ENCODE measurements at places on chromosomes 12 and 14.

DNA sequence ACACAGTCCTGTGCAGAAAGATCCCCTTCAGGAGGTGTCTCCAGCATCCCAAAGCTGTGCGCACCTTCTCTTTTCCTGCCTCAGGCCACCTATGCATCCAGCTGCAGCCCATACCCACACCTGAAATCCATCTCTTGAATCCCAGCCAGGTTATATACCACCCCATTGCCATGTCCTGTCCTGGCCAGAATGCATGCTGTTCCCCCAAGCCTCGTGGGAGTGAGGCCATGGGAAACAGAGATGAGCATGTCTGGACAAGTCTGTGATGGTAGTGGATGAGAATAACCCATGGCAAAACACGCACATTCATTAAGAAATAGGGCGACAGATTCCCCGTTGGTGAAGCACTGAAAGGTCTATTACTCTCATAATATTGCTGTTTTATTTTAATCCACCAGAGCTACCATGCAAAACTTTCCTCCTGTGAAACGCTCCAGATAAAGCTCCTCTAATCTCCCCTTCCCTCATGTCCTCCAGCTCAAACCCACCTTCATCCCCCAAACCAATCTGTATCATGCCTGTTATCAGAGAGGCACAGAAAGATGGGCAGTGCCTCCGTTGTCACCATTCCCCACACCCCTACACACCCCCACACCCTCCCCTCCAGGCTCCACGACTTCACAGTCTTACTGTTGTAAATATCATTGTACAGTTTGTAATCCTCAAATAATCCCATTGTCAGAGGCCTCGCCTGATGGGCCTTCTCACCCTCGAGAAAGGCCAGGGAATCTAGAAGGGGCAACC, 97.5 kb upstream of the FKBP4 start:
- no peak for DNase-seq

GRCh38 chr12:52655720-52656124, 3.7 kb upstream of the KRT2 start:
- no peak for DNase-seq

GRCh38 chr14:72906879-72907278, 13.0 kb upstream of the DPF3 start:
- DNase-seq = no peak

DNA sequence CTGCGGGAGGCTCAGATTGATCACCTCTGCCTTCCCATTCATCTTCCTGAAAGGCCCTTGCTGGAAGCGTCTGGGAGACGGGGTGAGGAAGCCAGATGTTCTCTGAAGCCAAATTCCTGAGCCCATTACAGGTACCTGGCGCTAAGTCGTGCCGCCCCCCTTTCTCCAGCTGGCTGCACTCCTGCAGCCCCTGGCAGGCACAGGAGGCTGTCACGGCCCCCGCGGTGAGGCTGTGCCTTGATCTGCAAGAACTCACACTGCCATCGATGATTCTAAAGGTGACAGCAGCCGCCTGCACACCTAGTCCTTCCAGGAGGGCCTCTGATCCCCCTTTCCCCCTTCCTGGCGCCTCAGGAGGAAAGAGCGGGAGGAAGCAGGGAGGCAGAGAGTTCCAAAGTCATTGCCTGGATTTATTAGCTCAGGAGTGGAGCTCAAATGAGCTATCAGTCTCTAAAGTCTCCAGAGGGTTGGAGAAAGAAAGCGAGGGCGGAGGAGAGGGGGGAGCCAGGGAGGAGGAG, 106.9 kb downstream of the RFLNA start:
- DNase-seq = no peak

GRCh38 chr12:10749700-10750384, 26.7 kb upstream of the YBX3 start:
- peak; percentile 42 for DNase-seq

DNA sequence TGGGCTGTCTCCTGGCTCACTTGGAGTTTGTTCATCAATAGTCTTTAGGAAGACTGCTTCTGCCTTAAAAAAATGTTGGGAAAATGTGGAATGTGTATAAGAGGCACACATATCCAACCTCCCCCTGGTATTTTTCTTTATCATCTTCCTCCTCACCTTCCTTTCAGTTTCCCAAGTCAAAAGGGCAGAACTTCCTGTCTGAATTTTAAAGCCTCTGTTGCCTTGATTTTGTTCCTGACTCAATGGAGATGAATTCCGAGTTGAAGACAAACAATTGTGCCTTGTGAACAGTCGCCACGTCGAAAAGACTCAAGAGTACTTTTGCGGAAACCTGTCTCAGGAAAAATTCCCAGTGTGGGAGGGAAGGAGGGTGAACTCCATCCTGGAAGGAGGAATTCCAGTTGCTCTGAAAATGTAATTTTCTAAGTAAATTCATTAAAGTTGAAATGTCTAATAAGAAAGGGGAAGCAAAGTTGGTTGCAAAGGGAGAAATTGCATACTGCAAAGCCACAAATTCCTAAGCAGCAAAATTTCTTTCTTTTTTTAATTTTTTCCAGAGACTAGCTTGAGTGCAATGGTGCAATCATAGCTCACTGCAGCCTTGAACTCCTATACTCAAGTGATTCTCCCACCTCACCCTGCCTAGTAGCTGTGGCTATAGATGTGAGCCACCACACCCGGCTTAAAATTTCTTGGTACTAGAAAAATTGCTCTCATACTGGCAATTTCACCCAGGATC, 50.2 kb upstream of the ELK3 start:
- no peak for DNase-seq

- no peak for DNase-seq
Measured at GRCh38 chr12:45234139-45234865, 18.4 kb downstream of the ANO6 start.

DNA sequence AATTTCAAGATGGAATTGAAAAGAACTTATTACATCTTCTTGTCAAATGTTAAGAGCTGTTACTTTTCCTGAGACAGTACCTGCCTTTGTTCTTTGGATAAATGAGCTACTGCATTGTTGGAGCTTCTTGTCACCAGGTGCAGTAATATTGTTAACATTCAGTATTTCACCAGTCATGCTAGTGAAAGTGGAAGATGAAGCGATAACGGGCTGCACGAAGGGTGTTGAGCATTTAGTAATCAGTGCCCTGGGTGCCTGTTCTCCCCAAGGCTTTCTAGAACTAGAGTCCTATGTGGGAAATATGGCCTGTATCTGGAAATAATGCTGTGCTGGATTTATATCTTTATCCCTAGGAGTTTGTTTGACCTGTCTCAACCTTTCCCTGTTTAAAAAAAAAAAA, 83.2 kb downstream of the PPP2R5C start:
- DNase-seq = no peak

GRCh38 chr12:49793620-49794019, 34.6 kb downstream of the NCKAP5L start:
- no peak for DNase-seq

- DNase-seq = peak; percentile 88
Measured at GRCh38 chr12:4269279-4269991, 4.1 kb upstream of the CCND2 start.

- no peak for DNase-seq
Measured at GRCh38 chr14:61183196-61183885, 97.8 kb downstream of the TMEM30B start.

GRCh38 chr12:31899109-31899508, 60.1 kb upstream of the RESF1 start:
- no peak for DNase-seq

DNA sequence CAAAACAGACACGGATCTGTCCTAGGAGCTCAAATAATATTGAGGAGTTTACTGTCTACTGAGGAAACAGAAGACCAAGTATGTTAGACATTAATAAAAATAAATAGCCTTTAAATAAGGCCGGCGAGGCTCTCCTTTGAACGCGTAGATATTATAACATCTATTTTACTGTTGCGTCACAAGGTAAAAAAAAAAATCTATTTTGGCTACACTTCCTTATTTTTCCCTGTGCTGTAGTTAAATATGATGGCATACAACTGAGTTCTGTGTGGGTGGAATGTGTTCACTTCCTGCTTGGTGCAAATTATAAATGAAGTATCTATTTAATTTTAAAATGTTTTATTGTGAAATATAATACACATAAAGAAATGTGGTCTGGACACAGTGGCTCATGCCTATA, 17.2 kb upstream of the RAD52 start:
- no peak for DNase-seq

DNA sequence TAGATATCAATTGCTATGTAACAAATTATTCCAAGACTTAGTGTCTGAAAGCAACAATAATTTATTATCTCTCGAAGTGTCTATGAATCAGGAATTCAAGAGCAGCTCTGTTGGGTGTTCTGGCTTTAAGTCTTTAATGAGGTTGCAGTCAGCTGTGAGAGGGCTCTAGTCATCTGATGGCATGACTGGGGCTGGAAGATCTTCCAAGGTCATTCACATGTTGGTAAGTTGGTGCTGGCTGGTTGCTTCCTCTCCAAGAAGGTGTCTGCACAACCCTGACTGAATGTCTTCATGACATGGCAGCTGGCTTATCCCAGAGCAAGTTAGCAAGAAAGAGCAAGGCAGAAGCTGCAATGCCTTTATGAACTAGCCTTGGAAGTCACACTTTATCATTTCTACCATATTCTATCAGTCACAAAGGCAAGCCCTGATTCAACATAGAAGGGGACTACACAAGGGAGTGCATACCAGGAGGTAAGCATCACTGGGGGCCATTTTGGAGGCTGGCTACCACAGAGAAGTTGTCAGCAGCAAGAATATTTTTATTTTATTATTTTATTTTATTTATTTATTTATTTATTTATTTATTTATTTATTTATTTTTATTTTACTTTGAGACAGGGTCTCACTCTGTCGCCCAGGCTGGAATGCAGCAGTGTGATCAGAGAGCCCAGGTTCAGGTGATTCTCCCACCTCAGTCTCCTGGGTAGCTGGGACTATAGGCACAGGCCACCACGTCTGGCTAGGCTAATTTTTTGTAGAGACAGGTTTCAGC, 7.6 kb upstream of the SLC38A2 start:
- no peak for DNase-seq

DNA sequence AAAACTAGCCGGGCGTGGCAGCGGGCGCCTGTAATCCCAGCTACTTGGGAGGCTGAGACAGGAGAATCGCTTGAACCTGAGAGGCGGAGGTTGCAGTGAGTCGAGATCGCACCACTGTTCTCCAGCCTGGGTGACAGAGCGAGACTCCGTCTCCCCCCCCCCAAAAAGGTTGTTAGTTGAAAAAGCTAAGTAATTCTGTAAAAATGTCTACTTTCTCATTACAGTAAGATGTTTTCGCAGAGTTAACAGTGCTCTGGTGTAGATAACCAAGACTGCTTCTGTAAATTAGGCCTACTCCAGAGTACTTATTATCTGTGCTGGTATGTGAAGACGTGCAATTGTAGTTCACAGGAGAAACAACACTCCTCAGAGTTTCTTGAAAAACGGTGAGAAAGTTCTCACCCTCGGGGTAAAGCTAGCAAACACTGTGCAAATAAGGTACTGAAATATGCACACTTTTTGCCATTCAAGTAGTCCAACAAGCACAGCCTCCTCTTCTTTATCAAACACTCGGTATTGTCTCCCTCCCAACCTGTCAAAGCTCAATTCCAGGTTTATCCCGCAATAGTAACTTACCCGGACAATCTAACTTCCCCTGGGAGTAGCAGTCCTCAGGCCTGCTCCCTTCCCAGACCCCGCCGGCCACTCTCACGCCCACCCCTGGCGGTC, 974 bp downstream of the BTBD7 start:
- DNase-seq = no peak

DNA sequence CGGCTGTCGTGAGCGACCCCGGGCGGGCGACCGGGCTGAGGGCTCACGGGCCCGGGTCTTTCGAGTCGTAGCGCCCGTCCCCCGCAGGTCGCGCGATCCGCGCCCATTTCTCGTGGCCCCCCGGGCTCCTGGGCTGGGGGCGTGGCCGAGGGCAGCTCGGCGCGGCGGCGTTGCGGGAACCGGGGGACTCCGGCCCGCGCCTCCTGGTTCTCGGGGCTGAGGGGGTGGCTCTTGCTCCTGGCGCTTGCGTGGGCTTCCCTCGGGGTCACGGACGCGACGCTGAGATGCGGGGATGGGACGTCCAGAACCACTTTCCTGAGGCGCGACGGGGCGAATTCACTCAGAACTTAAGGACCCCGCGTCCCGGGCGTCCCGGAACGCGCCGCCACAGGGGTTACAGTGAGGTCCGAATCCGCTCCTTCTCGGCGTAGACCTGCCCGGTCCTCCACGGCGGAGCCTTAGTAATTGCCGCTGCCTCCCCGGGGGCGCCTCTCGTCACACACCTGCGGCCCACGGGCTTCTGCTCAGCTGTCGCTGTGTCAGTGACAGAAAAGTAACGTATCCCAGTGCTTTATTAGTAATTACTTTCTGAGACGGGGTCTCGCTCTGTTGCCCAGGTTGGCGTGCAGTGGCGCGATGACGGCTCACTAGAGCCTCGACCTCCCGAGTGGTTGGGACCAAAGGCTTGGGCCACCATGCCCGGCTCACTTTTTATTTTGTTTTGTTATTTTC, 606 bp downstream of the EP400 start:
- DNase-seq = peak; percentile 30

GRCh38 chr14:65599375-65599774, 186.8 kb downstream of the FUT8 start:
- no peak for DNase-seq

DNA sequence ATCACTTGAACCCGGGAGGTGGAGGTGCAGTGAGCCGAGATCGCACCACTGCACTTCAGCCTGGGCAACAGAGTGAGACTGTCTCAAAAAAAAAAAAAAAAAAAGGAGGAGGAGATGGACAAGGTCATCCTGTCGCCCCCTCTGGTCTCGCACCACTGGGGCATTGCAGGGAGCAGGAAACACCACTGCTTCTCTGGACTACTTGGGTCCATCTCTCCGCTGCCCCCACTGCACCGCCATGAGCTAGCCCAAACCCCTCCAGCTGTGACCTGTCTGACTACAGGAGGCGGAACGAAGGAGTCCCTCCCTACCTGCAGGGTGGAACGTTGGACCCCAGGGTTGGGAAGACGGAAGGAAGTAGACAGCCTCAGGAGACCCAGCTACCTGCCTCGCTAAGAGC, 18.2 kb upstream of the FAM222A start:
- no peak for DNase-seq

DNA sequence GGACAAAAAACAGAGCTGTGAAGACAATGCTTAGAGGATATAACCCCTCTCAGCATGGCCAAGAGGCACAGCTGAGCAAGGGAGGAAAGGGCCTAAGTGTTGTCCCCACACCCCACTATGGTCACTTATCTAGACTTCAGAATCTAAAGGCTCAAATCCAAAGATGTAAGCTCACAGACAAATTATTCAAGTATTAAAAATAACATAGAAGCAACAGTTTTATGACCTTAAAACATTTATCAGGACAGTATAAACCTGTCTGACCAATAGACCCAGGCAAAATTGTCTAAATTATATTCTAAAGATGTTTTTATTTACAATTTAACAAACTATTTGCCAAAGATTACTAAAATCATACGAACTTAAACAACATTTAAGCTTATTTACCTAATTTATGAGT, 28.1 kb upstream of the PRICKLE1 start:
- no peak for DNase-seq

Data from activated CD8-positive, alpha-beta memory T cell treated with anti-CD3 and anti-CD28 coated beads for 1 hour (primary cell).